Mesenteric fat pad (tissue), 1 donor: ENCODE measurements at places on chromosomes 2 and 18. TPM values are rescaled to one million over a fixed set of nuclear protein-coding genes. Genes with fewer than 3 reads are reported as not detected.

GRCh38 chr2:95073856-95074662, 47.5 kb downstream of the MRPS5 start:
- peak; percentile 43 for DNase-seq

DNA sequence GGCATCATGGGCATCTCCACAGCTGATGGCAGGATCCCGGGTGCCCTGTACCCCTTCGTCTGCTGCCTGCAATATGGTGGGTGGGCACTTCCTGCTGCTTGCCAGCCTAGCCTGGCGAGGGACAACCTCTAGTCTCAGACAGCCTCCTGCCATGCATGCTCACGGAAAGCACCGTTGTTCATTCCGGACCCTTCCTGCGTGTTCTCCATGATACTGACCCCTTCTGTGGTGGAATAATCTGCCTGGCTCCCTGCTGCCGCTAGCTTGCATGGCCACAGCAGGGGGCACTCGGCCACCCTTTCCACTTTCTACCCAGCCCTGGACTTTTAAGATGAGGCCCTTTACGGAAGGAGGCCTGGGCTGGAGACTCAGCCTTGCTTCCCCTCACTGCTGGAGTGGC, 12.0 kb downstream of the PCARE start:
- DNase-seq, result no peak

- DNase-seq, result no peak
Measured at GRCh38 chr2:171469176-171469575, 35.1 kb downstream of the DCAF17 start.

DNA sequence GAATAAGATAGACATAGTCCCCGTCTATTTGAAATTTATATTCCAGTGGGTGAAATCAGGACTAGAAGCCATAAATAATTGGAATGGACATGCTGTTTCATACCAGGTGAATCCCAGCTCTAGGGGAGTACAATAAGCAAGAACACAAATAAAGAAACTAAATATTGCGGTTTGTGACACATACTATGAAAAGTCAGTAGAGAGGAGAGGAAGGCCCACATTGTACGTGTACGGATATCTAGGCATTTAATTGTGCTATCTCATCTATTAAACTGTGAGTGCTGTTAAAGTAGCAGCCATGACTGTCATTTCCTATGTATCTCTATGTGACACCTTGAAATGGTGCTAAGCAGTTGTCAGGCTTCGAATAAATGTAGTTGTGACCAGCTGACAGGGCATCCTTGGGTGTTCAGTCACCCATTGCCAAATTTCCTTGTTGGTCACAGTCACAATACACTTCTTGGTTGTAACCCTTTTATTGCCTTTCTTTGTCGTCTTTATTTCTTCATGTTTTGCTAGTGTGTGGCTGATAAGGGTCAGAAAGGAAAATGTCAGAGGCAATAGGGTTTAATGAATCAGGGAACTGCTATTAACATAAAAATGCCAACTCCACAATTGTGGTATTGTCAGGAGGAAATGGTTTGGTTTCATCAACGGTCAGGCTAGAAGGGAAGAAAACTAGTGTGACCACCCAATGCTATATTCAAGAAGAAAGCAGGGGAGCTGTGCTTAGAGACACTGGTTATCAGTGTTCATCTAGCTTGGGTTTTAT, 31.5 kb downstream of the CPO start:
- no peak for DNase-seq

DNA sequence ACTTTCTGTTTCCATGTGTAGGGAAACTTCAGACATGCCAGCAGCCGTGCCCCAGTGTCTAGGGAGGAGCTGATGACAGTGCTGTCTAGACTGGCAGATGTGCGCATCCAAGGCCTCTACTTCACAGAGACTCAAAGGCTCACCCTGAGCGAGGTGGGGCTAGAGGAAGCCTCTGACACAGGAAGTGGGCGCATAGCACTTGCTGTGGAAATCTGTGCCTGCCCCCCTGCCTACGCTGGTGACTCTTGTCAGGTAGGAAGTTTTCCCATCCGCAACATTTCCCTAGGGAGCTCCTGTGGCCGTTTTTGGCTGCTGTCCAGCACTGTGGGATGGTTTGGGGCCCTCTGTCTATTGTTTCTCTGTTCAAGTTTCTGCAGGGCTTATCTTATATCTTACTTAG, 143.1 kb upstream of the TTC39C start:
- no peak for DNase-seq

DNA sequence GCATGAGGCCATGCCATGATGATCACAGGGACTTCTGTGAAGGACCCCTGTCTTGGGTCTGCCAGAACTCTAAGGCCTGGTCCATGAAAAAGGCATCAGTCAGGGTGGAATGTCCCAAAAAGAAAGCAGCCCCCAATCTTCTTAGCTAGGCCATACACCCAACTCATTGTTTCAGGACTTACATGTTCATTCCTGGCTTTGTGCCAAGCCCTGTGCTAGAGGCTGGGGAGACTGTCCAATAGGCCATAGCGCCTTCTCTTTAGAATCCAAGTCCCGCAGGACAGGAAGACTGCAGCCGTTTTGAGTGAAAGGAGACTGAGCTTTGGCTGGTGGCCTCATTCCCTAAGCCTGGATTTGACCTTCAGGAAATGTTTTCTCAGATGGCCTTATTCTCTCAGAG, 247.3 kb downstream of the PRKCE start:
- DNase-seq, result no peak

DNA sequence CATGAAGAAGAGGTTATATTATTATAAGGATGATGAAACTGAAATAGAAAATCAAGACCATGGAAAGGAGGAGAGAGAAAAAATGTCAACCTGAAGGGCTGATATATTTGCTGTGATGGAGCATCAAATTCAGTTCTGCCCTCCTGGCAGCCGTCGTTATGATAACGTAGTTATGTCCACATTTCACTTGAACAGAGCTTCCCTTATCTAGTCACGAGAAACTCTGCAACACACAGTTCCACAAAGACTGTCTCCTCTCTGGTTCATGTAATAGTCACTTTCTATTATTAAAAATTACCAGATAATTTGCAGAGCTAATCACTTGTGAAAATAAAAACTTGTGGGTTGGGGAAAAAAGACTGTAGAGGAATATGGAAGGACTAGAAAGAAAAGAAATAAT, 19.5 kb upstream of the RBMS1 start:
- no peak for DNase-seq

DNA sequence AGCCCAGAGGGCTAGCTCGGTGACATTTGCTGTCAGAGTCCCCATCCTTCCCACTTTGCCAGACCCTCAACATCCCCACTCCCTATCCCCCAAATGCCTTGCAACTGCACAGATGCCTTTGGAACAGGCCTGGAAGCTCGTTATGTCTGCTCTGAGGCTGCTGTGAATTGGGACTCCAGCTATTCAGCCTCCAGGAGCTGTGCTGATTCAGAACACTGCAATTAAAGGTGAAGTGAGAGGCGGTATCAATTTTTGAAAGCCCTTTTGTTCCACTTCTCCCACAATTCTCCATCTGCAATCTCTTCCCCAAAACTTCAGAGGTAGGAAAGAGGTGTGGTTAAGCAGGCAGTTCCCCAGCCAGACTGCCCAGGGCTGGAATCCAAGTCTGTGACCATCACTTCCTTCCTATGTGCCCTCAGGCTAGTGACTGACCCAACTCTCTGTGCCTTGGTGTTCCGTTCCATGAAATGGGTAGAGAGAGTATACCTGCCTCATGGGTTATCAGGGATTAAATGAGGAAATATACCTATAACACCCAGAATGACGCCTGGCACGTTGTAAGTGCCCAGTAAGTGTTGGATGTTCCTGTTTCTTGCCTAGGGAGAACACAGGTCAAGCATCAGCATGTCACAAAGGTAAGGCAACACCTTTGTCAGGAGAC, 17.5 kb downstream of the NOSTRIN start:
- DNase-seq, result no peak

DNA sequence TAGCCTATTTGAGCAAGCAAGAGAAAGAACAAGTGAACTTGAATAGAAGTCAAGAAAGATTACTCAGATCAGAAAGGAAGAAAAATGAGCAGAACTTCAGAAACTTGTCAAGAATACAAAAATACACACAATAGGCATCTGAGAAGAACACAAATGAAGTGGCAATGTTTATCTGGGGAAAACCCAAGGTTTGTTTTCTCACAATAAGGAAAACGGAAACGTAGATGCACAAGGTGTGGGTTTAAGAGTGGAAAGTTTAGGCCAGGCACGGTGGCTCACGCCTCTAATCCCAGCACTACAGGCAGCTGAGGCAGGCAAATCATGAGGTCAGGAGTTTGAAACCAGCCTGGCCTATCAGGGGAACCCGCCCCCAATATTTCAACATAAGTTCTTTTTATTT, 159.5 kb upstream of the GYPC start:
- DNase-seq, result no peak

- DNase-seq, result no peak
Measured at GRCh38 chr2:66472225-66472843, 37.4 kb downstream of the MEIS1 start.

- DNase-seq, result no peak
Measured at GRCh38 chr18:41771973-41772372, 183.1 kb upstream of the PIK3C3 start.

DNA sequence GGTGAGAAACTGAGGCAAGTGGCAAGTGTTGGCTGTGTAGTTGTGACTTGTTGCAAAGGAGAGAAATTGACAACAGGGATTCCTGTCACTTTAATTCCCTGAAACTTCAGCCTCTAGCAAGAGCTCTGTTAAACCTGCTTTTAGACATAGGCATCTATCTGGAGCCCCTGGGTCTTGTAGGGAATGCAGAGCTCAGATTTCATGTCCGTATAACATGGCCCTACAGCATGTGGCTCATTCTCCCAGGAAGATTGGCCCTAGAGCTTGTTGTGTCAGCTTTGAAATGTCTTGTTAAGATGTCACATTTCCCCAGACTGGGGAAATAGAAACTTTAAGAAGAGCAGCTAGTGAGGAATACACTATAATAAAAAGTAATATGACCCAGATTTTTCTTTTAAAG, 115.8 kb downstream of the POLE4 start:
- DNase-seq, result no peak

GRCh38 chr2:185567940-185568339, 170.7 kb upstream of the FSIP2 start:
- no peak for DNase-seq

Gene ABCB11
- 0.06 TPM for total RNA-seq

Gene RGPD3
- 0.42 TPM for total RNA-seq

Gene LOXHD1
- 2.3 TPM for total RNA-seq

Gene RFTN2
- 6.8 TPM for total RNA-seq

Gene IL18R1
- 18.2 TPM for total RNA-seq

Gene DAW1
- not detected for total RNA-seq
